Fibroblast of skin of scalp (primary cell): ENCODE measurements at places on chromosomes 5 and 9.

GRCh38 chr9:96048956-96049831 is 173.7 kb downstream of the ERCC6L2 start:
- DNase-seq = no peak

DNA sequence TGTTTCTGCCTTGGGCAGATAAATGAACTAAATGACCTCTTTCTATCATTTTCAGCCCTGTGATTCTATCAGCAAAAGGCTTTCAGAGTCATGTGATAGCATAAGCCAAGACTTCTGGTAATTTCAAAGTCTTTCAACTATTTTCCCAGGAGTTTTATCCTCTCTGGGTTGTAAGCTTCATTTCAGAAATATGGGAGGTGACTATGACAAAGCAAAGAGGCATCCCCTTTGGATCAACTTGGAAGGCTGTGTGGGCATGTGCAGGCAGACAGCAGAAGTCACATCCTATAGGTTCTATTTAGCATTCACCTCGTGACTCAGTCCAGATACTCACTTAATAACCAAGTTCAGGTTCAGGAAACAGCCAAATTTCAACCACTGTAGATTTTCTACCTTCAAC is 149.0 kb upstream of the FST start:
- peak; percentile 73 for DNase-seq

GRCh38 chr5:133705331-133705730 is 93.0 kb upstream of the FSTL4 start:
- DNase-seq = no peak

DNA sequence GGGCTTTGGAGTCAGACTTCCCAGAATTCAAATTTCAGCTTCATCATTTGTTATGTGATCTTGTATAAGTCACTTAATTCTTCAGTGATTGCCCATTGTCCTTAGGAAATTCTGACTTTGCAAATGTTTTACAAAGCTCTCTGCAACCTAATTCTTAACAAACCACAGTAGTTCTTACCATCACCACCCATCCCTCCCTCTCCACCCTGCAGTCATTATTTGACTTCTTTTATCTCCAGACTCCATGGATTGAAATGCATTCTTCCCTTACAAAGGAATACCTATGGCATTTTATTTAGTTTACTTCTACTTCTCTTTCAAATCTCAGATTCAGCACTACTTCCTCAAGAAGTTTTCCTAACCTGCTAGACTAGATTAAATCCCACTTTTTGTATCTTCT is 23.1 kb downstream of the SHLD3 start:
- no peak for DNase-seq

- DNase-seq = no peak
Observed at GRCh38 chr5:168315416-168316138, 24.1 kb downstream of the WWC1 start.

DNA sequence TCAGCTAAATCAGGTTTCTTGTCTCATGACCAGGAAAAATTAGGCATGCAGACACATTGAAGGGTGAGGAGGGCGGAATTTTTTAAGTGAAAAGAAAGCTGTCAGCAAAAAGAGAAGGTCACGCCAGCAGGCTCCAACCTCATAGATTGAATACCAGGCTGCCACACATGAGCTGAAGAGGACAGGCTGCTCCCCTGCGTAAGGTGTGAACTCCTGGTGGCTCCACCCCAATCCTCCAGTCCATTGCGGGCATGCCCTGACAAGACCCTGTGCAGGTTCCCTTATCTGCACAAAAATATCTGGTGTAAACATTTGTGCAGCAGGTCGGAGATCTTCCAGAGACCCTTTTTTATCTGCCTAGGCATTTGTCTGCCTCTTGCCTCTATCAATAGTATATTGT is 22.9 kb upstream of the TEX10 start:
- DNase-seq = no peak

GRCh38 chr9:132782037-132782436 is 96.0 kb downstream of the AK8 start:
- DNase-seq = no peak

- peak; percentile 79 for DNase-seq
Observed at GRCh38 chr9:17017931-17018491, 116.8 kb upstream of the CNTLN start.

- DNase-seq = peak; percentile 76
Observed at GRCh38 chr9:5269249-5269715, 35.2 kb downstream of the RLN2 start.

GRCh38 chr9:109441296-109441695 is 56.8 kb downstream of the PTPN3 start:
- DNase-seq = no peak

- DNase-seq = no peak
Observed at GRCh38 chr9:17839776-17840175, 260.9 kb downstream of the SH3GL2 start.

- DNase-seq = no peak
Observed at GRCh38 chr5:98474782-98475181, 298.7 kb upstream of the RGMB start.

GRCh38 chr9:136187197-136187596 is 17.7 kb downstream of the LHX3 start:
- DNase-seq = no peak

DNA sequence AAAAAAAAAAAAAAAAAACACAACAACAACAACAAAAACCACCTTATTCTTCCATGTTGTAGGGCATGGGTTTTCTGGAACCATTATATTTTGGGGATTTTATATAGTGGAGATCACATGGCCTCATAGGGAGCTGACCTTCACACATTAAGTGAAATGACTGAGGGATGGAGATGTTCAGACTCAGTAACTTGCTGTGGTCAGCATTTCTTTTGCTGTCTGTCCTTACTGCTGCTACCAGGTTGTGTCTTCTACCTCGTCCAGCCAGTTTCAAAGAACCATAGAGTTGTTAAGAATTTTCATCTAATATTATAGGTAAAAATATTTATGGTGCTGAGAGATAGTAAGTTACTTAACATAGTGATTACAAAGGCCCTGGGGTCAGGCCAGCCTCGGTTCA is 107.6 kb downstream of the PDE8B start:
- DNase-seq = no peak

GRCh38 chr9:105295986-105296385 is 51.5 kb downstream of the SLC44A1 start:
- DNase-seq = peak; percentile 8

DNA sequence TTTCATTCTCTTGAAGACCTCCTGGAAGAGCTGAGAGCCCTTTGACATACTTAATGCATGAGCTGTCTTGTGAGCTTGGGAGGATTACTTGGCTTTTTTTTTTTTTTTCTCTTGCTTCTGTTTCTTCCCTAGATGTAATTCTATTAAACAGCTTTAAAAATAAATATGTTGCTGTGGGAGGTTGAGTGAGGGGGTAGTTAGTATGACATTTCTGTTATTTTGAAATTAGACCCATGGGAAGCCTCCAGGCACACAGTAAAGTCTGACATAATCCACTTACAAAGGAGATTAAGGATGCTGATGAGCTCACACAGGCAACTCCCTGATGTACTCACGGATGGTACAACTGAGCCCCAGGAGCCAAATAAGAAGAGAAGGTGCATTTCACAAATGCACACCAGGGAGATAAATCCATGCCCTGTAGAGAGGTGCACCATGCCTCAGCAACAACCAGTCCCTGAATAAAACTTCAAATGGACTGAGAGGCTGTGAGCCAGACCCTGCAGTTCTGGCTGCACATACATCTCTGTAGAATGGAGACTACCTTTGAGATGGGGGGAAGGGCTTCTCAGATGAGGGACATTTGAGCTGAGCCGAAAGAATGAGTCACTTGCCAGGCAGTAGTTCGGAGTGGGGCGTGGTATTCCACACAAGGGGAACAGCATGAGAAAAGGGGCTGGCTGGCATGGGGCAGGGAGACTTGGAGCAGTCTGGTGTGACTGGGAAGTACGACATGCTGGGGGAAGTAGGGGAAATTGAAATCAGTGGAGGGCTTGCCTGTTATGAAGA is 68.7 kb downstream of the ACTL7B start:
- peak; percentile 91 for DNase-seq

DNA sequence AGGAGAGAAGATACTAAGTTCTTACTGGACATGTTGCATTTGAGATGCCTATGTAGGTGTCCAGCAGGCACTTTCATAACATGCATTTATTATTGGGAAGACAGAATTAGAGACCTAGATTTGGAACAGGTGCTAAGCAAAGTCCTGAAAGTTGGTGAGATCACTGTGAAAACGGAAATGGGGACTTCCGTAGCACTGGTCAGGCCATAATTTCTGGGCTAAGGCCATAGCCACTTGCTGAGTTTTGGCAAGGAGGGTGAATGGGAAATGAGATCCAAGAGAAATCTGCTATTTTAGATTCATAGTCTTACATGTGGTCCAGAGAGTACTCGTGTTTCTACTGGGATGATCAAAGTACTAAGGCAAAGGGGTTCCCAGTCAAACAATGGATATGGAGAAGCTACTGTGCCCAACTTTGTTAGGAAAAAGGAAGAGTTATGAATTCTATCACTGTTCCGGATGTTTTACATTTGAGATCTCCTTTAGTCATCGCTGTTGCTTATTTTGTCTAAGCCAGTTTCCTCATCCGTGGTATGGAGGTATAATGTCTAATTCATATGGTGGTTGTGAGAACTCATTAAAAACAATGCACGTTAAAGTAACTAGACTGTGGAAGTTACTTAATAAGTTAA is 33.4 kb downstream of the TEK start:
- DNase-seq = no peak

GRCh38 chr9:120901755-120902568 is 24.6 kb downstream of the TRAF1 start:
- DNase-seq = no peak

GRCh38 chr5:86461169-86461956 is 156.4 kb upstream of the COX7C start:
- DNase-seq = no peak

- DNase-seq = no peak
Observed at GRCh38 chr5:143224672-143225071, 178.8 kb downstream of the NR3C1 start.

DNA sequence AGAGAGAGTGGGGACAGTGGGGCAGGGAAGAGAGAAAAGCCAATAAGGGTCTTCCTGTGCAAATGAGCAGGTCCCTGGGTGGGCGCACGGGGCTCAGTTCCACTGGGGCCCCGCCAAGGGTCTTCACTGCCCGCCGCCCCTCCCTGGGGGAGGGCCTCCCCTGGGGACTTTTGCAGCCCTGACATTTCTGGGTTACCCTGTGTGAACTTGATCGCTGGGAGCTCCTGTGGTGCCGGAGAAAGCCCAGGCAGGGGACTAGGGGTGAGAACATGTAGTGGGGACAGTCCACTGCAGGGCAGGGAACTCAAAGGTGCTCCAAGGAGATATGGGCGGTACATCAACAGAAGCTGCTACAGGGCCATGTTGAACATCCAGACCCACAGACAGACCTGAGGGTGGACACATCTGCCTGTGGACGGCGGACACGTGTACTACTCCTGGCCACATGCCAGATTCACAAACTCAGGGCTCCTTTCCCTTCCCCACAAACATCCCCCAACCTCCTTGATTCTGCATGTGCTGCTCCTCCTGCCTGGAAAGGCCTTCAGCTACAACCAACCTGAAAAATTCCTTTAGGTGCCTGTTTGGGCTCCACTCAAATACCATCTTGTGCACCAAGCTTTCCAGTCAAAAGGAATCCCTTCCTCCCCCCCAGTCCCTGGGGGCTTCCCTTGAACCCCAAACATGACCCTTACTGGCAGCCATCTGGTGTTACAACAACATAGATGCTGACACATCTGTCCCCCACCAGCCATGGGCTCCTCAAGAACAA is 43.0 kb upstream of the NEK6 start:
- no peak for DNase-seq

DNA sequence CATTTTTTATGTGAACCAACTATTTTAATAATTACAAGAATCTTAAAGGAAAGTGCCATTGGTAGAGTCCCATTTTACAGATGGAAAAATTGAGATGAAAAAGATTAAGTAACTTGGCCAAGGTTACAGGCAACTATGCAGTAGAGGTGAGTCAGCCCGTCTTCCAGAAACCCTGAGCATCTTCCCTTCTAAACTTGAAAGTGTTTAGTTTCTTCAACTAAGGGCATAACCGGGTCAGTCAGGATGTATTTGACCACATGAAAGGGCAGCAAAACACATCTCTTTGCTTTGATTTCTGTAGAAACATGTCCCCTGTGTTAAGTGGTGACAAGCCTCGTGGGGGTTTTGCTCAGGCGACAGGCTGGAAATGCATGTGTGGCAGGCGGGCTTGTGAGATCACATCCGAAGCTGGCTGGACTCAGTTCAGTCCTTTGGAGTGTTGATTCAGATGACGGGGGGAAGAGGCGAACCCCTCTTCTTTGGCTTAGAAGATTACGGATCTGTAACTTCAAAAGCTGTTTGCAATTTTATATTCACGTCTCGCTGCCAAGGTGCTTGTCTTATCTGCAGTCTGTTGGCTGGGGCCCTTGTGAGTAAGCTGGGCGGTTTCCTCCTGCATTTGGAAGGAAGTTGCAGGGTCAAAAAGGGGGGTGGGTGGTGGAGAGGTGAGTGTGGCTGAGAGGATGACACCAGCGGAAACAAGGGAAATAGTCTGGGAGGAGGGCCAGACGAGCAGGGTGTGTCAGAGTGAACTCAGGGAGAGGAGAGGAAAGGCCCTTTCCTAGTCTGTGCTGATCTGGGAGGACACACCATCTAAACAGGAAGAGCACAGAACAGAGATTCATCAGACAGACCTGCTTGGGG is 78.9 kb upstream of the RPS23 start:
- DNase-seq = peak; percentile 74

GRCh38 chr5:108545301-108545700 is 163.4 kb upstream of the FBXL17 start:
- DNase-seq = no peak

GRCh38 chr5:6722015-6722414 is 8.8 kb downstream of the TENT4A start:
- DNase-seq = no peak

- DNase-seq = no peak
Observed at GRCh38 chr9:132774886-132775285, 103.2 kb downstream of the AK8 start.

DNA sequence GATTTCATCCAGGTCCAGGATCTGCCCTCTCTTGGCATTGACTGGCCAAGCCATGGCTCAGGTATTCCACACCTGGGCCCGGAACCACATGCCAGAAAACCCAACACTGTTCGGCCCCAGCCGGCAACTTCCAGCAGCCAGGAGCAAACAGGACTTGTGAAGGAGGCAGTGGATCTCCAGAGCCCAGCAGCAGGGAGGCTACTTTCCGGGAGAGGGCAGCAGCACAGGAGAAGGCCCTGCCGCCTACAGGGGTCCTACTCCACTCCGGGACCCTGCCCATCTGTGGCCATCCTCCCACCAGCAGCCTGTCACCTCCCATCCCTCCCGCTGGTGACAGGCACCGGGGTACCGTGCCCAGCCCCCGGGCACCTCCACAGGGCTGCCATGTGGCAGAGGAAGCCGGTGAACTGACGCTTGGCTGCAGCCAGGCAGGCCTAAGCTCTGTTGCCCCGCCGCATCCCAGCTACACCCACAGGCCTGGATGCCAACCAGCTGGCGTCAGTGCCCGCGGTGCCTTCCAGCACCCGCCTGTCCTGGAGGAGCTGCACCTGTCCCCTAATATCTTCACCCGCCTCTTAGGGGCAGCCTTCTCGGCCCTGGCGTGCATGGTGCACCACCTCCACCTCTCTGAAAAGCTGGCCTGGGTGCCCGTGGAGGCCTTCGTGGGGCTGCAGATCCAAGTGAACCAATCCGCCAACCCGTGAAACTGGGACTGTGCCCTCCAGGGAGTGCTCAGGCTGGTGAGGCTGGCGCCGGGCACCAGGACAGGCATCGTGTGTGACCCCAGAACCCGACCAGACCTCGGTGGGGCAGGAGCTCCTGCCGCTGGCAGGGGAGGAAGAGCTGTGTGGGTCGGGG is 18.9 kb upstream of the SLC30A5 start:
- no peak for DNase-seq

- no peak for DNase-seq
Observed at GRCh38 chr5:137278476-137278875, 220.7 kb downstream of the SPOCK1 start.
